ENCODE measurements at places on chromosomes 5 and 9. TPM values are rescaled to one million over a fixed set of nuclear protein-coding genes. Genes with fewer than 3 reads are reported as not detected.

DNA sequence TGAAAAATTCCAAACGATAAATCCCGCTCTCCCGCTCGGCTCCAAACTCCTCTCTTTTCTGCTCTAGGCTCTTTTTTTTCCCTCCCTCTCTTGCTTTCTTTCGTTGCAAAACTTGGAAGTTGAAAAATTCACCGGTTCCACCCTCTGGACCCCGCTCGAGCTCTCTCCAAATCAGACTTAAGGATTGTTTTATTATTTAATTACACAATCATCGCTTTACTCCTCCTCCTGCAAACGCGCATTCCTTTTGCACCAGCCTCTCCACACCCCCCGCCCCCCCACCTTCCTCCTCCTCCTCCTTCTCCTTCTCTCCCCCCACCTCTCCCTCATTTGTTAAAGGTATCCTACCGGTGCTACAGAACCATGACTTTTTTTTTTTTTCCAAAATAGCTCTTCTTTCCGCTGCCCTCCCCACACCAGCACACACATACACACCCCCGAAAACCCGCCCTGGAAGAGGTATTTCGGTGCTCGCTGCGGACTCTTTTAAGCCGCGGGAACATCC is 535 bp upstream of the NFIB start:
- no peak for DNase-seq

GRCh38 chr9:76906647-76906975 is 697 bp upstream of the PRUNE2 start:
- DNase-seq: no peak

GRCh38 chr5:30832519-30832918 is 361.0 kb upstream of the CDH6 start:
- DNase-seq: no peak

- no peak for DNase-seq
Observed at GRCh38 chr9:505741-506059, 291.0 kb downstream of the DOCK8 start.

DNA sequence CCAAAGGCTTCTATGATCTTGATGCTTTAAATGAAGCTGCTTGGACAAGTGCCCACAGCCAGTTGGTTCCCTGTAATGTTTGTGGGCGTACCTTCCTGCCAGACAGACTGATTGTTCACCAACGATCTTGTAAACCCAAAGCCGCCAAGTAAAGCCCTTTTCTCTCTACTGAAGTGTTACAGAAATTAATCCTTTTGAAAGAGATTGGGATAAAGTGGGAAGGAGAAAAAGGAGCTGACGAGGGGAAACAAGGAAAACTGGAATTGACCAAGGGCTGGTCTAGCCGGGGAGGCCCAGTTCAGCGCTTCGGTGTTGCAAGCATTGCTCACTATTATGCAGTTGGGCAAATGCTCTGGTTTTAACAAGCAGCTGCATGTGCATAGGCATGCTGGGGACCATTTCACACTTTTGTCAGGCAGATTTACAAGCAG is 53.2 kb downstream of the ZNF474 start:
- DNase-seq: no peak

DNA sequence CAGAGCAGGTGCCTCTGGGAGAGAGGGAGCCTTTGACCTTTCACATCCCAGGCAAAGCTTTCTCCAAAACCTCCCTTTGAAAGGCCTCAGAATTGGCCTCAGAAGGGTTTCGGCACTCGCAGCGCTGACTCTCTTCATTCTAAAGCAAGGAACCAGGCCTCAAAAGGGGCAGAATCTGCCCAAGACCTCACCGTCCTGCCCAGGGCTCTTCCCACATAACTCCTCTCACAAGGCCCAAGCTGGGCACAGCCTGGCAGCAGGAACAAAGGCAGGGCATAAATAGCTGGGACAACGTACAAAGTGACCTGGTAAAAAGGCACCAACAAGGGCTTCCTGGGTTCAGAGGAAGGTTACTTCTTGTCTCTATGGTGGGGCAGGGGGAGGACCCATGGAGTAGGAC is 166.3 kb upstream of the FSTL4 start:
- no peak for DNase-seq

GRCh38 chr9:114913656-114914055 is 16.7 kb downstream of the TNFSF8 start:
- DNase-seq: no peak

DNA sequence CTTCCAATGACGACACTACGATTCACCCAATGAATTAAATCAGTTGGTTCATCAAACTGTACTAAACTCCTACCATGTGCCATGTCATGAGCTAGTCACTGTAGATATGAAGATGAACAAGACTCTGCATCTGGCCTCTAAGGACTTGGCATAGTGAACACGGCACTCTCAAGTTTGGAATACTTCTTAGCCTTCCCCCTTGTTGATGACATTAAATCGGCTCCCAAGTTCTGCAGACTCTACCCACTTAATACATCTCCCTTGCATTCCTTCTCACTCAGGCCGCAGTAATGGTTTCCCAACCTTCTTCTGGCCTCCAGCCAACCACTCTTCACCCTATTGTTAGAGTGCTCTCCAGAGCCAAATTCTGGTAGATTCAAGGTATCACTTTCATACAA is 184.7 kb downstream of the MAPKAP1 start:
- DNase-seq: no peak

GRCh38 chr5:128284236-128284635 is 200.7 kb downstream of the SLC12A2 start:
- no peak for DNase-seq

IGFBPL1 gene
- not detected for total RNA-seq

DCTN3 gene
- 59.3 TPM for total RNA-seq

EDIL3 gene
- not detected for total RNA-seq

Data from activated T-helper 1 cell treated with anti-CD3 and anti-CD28 coated beads, Interleukin-12 subunit alpha, Interleukin-12 subunit beta, Interleukin-2, Interleukin-4 antibody, amounts not matched to agents 30 ng/mL and 10 ng/mL and 1 ng/mL, durations not matched to agents 14 hours and 24 hours and 36 hours (primary cell).